ENCODE measurements at places on chromosomes 7 and 10.
A peak's percentile ranks its signal among the peaks of the same experiment; 100 is the strongest.

- DNase-seq, result no peak
Measured at GRCh38 chr7:64516451-64516850, 46.4 kb downstream of the ZNF680 start.

DNA sequence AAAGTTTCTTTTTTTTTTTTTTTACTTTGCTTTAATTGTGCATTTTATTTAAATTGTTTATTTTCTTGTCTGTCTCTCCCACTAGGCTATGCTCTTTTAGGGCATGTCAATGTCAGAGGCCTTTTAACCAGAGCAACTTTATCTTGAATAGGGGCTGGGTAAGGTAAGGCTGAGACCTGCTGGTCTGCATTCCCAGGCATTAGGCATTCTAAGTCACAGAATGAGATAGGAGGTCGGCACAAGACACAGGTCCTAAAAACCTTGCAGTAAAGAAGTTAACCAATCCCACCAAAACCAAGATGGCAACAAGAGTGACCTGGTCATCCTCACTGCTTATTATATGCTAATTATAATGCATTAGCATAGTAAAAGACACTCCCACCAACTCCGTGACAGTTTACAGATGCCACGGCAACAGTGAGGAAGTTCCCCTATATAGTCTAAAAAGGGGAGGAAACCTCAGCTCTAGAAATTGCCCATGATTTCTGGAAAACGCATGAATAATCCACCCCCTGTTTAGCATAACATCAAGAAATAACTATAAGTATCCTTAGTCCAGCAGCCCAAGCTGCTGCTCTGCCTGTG is 47.0 kb upstream of the FRMD4A start:
- no peak for DNase-seq

DNA sequence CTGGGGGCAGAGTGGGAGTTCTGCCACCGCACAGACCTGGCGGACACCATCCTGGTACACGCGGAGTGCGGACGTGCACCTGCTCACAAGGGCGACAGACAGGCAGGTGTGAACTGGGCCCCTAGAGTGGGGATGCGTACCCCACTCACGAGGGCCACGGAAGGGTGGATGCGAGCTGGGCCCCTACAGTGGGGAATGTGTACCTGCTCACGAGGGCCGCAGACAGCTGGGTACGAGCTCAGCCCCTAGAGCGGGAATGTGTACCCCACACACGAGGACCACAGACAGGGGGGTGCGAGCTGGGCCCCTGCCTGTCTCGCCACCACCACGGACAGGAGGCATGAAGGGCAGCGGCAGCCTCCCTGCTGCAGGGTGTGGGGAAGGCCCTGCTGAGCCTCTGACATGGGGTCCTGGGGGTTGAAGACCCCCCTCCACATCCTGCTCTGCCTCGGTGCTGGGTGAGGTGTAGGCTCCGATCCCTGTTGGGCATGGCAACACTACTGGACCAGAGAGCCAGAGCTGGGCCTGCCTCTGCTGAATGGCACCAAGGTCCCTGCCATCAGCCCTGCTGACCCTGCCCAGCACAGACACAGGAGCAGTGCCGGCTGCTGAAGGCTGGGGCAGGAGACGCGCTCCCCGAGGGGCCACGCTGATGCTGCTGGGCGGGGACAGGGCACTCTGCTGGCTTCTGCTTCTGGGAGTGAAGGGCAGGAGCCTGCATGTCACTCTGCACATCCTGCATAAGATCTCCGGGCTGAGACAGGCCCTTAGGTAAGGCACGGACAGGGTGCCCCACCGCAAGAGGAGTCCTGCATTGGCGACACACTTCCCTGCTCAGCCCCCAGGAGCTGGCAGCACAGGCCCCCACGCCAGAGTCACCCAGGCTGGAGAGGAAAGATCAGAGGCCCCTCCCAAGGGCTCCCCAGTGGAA is 259.2 kb downstream of the MAD1L1 start:
- DNase-seq, result no peak

- no peak for DNase-seq
Measured at GRCh38 chr7:139720705-139721231, 57.0 kb downstream of the HIPK2 start.

GRCh38 chr7:24757353-24758275 is at the start of gene GSDME:
TSS of gene GSDME (minus strand) at chr7:24757464. CDS start at chr7:24749774, 7,690 bp downstream.
- peak; percentile 14 for DNase-seq

DNA sequence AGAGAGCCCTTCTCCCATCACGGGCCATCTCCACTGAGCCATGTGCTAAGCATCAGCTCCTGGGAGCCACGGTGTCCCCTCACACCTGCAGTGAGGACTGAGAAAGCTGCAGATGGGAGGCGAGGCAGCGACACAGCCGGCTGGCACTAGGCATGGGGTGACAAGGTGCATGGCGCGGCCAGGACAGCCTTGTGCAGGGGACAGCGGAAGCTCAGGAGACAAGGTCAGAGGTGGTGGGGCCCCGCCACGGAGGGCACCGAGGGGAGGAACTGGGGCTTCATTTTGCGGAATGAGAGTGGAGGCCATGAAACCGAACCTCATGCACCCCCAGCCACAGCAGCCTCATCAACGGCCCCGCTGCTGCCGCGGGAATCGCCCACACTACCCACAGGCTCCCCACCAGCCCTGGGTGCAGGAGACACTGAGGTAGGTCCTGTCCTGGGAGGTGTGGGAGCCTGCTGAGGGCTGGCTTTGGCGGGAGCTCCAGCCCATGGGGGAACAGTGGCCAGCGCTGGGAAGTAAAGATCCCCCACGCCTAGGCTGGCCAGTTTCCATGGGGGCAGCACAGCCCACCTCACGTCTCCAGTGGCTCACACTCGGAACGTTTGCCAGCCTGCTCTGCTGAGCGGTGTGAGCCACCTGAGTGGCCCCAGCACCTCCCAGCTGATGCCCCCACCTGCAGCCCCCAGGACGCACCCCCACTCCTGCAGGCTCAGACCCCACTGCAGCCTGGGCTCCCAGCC is 71.2 kb upstream of the INSIG1 start:
- DNase-seq, result no peak

DNA sequence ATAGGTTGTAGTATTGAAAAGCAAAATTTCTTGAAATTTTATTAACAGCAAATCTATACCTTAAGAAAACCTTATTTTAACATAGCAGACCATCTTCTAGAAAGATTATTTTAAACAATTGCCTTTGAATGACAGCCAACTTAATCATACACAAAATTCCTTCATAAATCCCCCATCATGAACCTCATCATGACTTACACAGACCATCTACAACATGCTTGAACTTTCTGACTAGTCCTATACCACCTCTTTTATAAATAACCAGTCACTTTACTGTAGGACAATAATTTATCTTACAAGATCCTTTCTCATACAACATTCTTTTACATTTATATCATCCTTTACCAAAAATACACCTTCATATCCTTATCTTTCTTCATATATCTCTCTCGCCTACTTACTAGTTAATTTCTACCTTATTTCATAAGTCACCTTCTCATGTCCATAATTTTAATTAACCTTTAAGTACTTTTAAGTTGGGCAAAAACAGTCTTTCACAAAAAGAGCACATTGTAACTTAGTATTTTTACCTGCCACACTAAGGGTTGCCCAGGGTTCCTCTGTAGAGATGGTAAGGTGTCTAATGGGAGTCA is 16.6 kb upstream of the PTN start:
- no peak for DNase-seq

DNA sequence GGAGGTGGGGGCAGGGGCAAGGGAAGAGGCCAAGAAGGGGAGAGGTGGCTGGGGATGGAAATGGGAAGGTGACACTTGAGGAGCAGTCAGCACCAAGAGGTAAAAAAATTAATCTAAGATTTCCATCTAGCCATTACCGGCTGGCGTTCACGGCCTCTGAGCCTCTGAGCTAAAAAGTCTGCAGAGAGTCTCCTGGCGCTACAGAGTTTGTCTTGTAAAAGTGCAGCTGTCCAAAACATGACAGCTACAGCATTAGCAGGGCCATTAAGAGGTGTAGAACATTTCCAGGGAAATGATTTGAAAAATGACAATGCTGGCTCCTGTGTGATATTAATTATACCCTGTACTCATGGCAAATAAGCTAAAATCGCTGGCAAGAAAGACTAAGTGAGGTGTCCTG is 167.6 kb downstream of the LRMDA start:
- DNase-seq, result no peak

DNA sequence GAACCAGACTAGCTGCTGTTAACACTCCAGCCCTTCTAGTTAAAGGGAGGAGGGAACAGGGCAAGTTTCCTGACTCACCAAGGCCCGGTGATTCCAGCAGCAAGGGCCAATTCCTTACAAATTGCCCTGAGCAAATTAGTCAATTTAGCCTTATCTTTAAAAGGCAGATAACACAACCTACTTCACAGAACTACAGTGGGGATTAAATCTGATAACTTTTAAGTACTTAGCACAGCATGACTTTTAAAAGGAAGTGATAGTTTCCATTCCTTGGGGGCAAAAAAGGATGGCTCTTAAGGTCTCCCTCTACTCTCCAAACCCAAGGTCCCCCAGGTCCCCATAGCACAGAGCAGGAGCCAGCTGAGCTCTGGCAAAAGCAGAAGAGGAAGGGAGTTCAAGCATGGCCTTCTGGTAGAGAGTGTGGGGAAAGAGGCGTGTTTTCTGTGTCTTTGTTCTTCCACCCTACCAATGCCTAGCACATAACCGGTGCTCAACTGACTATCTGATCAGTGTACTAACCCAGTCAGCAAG is 4.0 kb downstream of the CDCA7L start:
- DNase-seq, result no peak

DNA sequence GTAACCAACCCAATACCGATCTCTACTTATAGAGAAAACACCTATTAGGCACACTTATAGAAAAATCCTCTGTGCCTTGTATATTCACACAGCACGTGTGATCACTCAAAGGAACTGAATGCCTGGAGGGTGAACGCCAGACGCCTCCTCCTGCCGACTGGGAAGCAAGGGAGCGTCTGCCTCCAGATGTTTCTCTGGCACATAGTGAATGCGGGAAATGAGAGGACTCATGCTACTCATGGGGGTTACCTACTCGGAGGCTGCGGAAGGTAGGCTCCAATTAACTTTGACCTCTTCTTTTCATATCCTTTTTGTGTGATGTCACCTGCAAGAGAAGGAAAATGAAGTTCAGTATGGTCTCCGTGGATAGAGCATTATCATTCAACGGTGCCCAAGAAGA is 203.3 kb downstream of the DIP2C start:
- no peak for DNase-seq

DNA sequence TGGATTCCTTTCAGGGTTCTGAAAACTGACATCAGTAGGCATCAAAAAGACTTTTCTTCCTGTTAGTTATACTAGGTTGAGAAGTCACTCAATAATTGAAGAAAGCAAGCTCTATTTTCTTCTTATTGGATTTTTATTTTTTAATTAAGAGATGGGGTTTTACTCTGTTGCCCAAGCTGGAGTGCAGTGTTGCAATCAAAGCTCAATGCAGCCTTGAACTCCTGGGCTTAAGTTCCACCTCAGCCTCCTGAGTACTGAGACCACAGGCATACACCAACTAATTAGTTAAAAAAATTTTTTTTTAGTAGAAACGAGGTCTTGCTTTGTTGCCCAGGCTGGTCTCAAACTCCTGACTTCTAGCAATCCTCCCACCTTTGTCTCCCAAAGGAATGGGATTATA is 28.0 kb downstream of the PIP4K2A start:
- no peak for DNase-seq

DNA sequence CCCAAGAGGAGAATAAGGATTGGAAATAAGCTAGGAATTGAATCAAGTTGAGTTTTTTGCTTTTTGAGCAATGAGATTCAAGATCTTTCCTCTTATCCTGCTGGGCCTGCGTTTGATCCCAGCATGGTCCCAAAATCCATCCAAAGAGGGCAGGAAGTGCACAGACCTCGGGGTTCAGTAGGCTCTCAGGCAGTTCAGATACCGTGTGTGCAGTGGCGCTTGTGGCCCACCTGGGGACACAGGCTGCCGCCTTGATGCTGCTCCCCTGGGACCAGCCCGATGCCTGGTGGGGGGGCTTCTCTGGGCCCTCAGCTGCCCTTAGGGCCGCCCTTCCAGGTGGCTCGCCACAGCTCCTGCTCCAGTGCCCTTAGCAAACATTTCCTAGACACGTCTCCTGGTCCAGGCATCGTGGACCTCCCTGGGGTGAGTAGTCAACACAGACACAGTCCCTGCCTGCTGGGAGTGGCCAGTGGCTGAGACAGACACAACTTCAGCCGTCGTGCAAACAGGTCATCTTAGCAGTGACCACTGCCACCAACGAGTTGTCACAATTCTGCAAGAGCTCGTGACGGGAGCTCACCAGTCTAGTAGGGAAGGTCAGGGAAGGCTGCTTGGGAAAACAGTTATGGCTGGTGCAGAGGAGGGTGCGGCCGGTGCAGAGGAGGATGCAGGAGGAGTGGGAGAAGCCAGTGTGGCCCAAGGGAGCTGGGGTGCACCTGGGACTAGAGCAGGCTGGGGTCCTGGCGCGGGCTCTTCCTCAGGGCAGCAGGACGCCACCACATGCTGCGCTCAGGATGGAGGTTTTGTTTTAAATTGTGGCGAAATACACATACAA is 21.7 kb upstream of the JAKMIP3 start:
- no peak for DNase-seq

GRCh38 chr7:157168571-157168970 is 29.8 kb downstream of the UBE3C start:
- no peak for DNase-seq

- DNase-seq, result no peak
Measured at GRCh38 chr7:37765421-37765829, 81.9 kb downstream of the GPR141 start.

- no peak for DNase-seq
Measured at GRCh38 chr7:141402277-141402996, 148.8 kb upstream of the AGK start.

All from NCI-H1436 (cell line).